Suppressor macrophage treated with lipopolysaccharide for 4 hours (primary cell): ENCODE measurements at places on chromosomes 13 and 19.
A peak's percentile ranks its signal among the peaks of the same experiment; 100 is the strongest.

DNA sequence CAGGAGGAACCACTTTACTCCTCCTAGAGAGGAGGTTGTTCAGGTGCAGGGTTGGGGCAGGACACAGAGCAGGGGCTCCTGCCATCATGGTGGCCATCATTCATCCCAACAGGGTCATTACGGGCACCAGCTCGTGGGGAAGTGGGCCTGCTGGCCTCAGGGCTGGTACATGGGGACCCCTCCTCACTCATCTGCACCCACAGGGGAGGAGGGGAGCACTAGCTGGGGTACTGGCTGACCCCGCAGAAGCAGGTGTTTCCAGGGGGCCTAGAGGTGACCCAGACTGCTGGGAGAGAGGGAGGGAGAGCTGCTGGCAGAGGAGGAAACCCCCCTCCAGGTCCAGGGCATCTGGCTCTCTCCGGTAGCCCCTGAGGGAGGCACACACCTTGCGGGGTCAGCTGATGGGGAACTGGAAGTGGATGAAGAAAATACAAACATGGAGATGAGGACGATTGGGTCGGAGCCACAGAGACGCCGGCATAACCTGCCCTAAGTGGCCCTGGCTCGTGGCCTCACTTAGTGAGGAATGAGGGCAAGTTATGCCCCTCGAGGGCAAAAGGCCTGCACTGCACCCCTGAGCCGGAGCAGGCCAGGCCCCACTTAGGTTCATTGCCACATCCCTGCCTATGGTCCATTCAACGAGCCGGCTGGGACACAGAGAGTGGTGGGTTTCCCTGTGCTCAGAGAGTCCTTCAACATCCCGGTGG lies 76.2 kb downstream of the SOX1 start:
- DNase-seq: no peak

- DNase-seq: no peak
Observed at GRCh38 chr19:52981329-52981728, 18.6 kb upstream of the ZNF816 start.

DNA sequence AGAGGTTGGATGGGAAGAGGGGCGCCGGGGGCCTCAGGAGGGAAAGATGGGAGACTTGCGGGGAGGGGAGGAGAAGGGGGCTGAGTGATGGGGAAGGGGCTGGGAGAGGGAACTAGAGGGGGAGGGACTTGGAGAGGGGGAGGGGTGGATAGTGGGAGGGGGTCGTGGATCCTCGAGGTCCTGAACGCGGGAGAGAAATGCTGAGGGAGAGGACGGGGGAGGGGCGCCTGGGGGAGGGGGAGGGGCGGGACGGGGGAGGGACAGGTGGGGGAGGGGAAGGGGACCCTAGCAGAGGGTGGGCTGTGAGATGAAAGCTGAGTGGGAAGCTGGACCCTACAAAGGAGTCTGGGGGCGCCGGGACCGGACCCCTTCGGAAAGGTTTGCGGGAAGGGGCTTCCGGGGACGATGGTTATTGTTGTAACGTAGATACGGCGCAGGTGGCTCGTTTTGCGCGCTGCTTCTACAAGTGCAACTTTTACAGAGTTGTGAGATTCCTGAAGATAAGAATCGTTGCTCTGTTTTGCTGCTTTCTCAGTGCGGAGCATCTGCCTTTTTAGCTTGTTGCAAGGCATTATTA lies 418 bp downstream of the ZNF444 start:
- no peak for DNase-seq

DNA sequence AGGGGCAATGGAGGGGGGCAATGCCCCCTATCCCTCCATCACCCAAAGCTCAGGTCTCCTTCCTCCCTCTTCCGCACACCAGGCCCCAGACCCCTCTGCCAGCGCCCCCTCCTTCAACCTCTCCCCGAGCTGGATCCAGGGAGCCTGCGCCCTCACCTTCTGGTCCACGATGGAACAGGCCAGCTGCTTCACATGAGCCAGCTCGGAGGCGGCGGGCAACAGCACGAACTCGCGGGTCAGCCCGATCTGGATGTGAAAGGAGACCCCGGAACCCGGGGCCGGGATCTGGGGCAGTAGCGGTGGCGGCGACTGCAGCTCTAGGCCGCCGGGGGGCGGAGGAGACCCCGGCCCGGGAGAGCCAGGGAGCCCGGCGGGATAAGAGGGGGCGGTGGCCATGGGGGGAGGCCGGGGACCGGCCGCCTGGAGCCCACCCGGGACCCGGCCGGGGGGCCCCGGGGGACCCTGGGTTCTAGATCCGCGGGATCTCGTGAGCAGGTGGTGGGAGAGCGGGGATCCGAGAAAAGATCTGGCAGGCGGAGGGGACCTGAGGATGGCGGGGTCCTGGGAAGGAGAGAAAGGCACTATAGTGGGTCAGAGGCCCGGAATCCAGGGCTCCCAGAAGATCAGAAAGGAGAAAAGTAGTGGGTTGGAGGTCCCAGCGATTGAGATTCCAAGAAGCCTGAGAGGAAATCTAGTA lies 791 bp downstream of the PRKD2 start:
- DNase-seq: peak; percentile 19

DNA sequence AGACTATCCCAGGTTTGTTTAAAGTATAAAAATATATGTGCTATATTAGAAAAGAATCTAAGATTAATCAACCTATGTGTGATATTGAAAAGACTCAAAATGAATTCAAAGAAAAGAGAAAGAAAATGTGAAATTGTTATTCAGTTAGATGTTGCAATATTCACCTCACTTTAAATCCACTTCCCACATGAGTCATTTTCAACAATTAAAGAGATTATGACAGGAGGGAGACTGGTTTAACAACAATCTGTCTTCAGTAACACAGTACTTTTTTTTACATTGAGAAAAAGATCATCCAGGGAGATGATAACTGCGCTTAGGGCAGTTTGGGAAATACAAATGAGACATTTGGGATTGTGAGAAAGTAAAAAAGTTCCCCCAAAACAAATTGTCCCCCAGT lies 1246.2 kb downstream of the SLITRK1 start:
- no peak for DNase-seq

GRCh38 chr13:50910485-50910805 lies 854 bp downstream of the RNASEH2B start:
- peak; percentile 51 for DNase-seq

DNA sequence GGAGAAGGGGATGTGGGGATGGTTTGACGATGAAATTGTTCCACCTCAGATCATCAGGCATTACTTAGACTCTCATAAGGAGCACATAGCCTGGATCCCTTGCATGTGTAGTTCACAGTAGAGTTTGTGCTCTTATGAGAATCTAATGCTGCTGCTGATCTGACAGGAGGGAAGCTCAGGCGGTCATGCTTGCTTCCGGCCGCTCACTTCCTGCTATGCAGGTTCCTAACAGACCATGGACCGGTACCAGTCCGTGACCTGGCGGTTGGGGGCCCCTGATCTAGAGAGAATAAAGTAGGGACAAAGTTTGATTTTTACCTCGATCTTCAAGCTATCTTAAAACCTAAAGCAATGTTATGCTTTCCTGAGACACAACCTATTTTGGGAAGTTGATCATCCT lies 373.8 kb upstream of the ARGLU1 start:
- no peak for DNase-seq

DNA sequence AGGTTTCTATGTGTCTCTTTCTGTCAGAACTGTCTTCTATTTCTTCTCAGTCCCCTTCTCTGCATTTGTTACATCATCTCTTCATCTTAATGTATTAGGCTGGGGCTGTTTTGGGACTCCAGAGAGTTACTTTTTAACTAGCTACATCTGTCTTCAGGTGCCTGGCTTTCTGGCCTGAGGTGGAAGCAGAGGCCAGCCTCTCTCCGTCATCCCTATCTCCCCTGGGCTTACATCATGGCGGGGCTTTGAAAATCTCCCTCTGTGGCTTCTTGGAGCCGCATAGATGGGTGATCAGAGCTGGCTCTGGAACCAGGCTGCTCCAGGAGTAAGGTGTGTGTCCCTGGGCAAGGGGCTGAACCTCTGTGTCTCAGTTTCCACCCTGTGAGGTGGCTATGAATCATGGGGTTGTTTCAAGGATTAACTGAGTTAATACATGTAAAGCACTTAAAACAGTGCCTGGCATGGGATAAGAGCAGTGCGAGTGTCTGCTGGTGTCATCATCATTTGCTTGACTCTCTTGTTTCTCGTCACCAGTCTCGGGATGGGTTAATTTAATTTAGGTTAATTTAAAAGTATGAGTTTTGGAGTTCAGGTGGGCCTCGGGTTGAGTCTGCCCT lies 2.0 kb downstream of the EPN1 start:
- no peak for DNase-seq

GRCh38 chr19:4229179-4229931 lies at the start of gene EBI3:
EBI3 (plus strand) TSS chr19:4229523; CDS start chr19:4229551, 28 bp downstream.
- DNase-seq: peak; percentile 94

DNA sequence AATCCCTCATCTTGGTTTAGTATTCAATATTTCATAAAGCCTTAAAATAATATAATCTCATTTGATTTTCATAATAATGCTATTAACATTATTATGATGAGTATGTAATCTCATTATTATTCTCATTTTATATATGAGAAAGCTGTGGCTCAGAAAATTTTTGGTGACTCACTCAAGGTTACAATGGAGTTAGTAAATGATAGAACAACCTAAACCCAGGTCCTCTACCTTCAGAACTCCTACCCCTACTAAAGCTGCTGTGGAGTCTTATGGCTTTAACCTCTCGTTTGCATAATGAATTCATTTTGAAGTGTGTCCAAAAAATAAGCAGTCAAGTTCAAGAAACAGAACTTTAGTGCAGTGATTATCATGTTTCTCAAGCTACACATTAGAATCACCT lies 226.3 kb downstream of the TBC1D4 start:
- no peak for DNase-seq

DNA sequence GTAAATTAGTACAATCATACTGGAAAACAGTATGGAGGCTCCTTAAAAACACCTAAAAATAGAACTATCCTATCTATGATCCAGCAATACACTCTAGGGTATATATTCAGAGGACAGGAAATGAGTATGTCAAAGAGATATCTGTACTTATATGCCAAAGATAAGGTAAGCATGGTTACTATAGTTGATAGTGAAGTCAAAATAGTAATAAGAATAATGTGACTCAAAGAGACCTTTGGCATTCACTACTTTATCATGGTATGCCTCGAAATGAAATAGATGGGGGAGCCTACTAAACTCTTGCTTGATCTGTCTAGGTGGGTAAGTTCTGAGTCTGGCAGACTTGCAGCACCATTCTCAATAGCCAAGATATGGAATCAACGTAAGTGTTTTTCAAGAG lies 30.3 kb downstream of the FXYD5 start:
- no peak for DNase-seq

- no peak for DNase-seq
Observed at GRCh38 chr13:73598020-73598712, 536.0 kb downstream of the KLF12 start.

DNA sequence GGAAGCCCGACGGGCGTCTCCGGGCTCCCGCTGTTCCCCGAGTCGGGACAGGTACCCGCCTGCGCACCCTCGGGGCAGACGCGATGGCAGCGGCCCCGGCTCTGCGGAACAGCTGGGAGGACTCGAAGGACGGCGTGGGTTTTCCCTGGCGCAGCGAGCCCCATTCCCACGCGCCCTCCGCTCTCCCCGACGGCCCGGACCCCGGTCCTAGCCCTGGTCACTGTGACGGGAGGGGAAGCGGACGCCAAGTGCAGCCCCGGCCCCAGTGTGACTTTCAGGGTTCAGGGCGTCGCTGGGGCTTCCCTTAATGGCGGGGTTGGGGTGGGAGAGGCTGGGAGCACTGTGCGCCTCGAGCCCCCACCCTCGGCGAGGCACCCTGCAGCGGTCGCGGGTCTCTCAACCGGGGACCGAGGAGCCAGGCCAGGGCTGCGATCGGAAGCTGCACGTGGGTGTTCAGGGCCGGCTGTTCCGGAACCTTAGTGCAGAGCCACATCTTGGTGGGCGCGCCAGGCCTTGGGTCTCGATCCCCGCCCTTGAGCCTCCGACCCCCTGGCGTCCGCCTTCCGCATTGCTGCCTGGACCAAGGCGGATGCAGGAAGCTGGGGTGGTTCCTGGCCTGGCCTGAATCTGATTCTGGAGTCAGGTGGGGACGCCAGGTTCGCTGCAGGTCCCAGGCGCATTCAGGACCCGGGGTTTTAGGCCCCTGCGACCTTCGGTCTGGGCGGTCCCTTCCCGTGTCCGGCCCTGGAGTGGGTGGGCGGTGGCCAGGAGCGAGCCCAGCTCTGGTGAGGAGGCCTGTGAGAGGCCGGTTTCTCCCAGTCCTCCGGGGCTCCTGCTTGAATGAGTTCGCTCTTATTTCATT lies 3.5 kb downstream of the LGALS7B start:
- DNase-seq: peak; percentile 25

DNA sequence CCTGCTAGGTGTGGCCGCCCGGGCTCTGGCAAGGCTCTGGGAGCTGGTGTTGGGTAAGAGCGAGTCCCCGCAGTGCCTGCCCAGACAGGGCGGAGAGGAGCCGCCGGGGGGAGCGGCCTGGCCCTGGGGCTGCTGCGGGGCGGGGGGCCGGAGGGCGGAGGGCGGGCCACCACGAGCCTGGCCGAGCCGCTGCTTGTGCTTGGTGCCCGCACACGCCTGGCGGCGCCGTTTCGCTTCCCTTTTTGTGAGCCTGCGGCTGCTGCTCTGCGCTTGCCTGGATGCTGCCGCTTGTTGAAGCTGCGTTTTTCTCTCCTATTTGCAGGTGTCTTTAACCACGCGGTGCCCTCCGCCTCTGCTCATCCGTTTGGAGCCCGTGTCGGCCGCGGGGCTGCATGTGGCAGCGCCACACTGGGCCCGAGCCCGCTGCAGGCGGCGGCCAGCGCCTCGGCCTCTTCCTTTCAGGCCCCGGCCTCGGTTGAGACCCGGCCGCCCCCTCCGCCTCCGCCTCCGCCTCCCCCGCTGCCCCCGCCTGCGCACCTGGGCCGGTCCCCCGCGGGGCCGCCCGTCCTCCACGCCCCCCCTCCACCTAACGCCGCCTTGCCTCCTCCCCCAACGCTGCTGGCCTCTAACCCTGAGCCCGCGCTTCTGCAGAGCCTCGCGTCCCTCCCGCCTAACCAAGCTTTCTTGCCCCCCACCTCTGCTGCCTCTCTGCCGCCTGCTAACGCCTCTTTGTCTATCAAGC lies 8.5 kb downstream of the PLEKHJ1 start:
- DNase-seq: peak; percentile 52

- DNase-seq: no peak
Observed at GRCh38 chr13:101399365-101399764, 16.9 kb downstream of the NALCN start.

- DNase-seq: no peak
Observed at GRCh38 chr19:1455002-1455335, 5.0 kb downstream of the APC2 start.

GRCh38 chr19:51473009-51473707 lies 5.2 kb upstream of the CEACAM18 start:
- peak; percentile 89 for DNase-seq

DNA sequence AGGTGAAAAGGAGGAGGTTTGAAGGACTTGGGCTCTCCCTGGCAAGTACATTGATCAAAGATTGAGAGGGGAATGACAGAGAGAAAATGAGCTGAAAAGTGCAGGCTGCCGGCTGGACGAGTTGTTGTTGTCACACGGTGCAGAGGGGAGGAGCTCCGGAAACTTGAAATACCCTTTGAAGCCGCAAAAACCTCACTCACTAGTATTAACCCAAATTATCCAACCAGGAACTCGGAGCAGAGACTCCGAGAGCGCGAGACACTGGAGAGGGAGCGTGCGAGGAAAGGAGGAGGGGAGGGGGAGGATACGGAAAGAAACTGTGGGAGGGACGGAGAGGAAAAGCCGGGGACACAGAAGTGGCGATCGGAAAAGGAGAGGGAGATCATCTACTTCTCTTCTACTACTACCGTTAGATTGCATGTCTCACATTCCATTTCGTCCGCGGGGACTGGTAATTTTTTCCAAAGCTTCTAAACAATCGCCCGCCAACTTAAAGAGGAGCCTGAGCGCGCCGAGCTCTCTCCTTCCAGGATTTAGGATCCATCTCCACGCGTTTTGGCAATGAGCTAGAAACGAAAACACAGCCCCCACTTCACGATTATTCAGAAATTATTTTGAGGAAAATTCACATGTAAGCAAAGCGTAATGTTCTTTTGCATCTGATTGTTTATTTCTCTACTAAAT lies at the start of gene DACH1:
TSS of gene DACH1 (minus strand) at position 74 of the 684 bp plus-strand sequence.
- peak; percentile 62 for DNase-seq
